ENCODE measurements at places on chromosomes 11 and 22.

- DNase-seq: no peak
Observed at GRCh38 chr22:49962751-49963646, 2.4 kb downstream of the PIM3 start.

- DNase-seq: no peak
Observed at GRCh38 chr11:105208019-105208418, 68.5 kb upstream of the CARD18 start.

GRCh38 chr11:91173701-91174100 is 950.9 kb upstream of the CHORDC1 start:
- peak; percentile 26 for DNase-seq

DNA sequence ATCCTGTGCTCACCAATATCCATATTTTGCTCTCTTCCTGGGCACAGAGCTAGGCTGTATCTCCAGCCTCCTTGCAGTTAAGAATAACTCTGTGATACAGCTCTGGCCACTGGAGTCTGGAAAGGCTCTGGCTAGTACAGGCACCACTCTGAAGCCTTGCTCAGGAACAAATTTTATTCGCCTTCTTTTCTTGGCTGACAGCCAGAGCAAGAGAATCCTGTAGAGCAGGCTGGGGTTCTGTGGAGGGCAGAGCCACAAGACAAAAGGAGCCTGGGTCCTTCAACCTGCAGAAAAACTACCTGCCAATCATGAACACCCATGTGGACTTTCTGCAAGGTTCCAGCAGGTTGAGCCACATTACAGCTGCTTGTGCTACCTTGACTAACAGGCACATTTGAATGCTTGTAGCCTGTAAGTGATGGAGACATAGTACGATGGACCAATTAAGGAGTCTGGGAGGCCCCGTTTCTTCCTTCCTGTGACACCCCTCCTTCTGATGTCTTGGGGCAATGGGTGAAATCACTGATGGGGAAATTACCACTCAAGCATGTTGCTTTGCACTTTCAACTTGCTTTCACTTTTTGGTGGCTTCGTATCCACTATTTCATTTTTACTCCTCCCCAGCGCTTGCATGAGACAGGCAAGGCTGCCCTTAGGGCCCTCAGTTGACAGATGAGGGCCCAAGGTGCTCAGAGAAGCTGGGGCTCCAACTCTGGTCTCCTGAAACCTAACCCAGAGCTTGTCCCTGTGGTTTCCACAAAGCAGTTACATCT is 267.2 kb upstream of the SYN3 start:
- DNase-seq: no peak

DNA sequence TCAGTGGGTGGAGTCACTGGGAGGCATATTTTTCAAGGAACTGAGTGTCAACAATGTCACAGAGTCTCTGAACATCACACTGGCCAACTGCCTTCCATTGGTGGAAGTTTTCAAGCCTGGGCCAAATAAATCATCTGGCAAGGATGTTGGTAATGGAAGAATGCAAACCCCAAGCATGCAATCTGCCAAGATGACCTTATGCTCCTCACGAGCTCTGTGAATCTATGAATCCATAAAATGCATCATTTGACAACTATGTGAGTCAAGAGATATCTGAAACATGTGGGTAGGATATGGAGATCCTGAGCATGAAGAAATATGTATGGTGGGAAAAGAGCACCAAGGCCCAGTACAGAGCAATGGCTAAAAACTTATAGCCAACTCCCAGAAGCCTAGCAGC is 122.2 kb downstream of the PLEKHA7 start:
- peak; percentile 18 for DNase-seq

- peak; percentile 47 for DNase-seq
Observed at GRCh38 chr11:77345621-77346020, 44.1 kb upstream of the GDPD4 start.

DNA sequence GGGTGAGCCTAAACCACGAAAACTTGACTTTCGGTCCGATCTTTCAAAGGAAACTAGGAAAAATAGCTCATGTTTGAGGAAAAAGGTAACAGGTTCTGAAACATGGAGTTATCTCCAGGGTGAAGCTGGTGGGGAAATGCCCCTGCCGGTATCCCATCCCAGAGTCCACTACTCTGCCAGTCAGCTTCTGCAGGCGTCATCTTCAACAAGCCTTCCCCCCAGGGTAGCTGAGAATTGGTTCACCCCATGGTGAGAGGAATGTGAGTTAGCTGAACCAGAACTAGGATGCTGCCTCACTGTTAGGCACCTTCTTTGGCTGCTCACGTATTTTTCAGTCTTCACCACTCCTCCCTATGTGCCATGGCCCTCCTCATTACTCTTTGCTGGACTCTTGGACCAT is 1.1 kb downstream of the GVQW3 start:
- no peak for DNase-seq
